ENCODE measurements at places on chromosomes 6 and 20. TPM values are rescaled to one million over a fixed set of nuclear protein-coding genes. Genes with fewer than 3 reads are reported as not detected.

The NFATC2 gene
- 6.6 TPM for total RNA-seq

The SLC35D3 gene
- not detected for total RNA-seq

The PPP1R18 gene
- 78.5 TPM for total RNA-seq

The SUMO4 gene
- total RNA-seq: 2.0 TPM

The DYNLT2 gene
- total RNA-seq: 1.6 TPM

- DNase-seq: no peak
Measured at GRCh38 chr6:157266274-157267101, 56.8 kb downstream of the TMEM242 start.

GRCh38 chr6:152836523-152836922 lies 85.9 kb downstream of the VIP start:
- no peak for DNase-seq

DNA sequence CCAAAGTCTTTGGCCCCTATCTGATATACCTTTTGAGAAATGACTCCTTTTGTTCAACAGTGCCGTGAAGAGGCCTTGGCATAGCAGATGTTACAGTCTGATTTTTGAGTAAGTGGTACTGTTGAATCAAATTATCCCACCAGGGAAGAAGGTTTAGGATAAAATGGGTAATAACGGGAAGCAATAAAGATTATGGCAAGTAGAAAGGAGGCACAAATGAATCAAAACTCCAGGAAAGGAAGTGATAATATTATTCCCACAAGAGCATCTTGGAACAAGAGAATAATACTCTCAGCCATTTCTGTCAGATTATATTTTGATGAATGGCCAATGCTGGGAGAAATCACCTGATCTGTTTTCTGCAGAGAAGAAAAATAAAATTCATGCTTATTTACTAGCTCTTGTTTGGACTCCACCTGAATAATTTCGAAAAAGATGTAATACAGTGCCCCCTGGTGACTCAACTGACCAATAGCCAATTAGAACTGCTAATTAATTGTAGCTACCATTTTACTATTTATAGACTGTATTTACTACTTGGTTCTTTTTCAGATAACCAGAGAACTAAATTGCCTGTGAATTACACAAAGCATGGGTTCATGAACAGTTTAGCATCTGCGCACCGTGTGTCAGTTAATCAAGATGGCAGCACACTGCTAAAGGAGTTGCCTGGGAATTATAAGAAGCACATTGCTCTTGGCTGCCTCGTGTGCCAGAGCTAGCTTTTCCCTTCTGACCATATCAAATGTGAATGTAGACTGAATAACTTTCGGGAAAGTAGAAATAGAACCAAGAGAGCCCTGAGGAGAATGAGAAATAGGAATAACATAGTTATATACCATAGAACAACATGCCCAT lies 78.5 kb upstream of the TRDN start:
- no peak for DNase-seq

DNA sequence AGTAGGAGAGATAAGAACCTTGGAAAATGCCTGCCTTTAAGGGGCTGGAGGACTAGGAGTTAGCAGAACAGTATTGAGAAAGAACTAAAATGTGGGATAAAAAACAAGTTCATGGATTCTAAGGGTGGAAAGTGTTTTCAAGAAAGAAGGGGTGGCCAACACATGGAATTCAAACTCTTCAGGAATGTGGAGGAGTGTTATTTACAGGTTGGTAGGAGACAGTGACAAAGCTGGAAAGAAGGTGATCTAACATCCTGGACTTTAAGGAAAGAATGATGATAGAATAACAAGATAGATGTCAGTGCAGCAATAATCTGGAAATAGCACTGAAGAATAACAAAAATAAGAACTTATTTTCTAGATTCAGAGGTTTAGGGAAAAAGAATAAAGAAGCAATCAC lies 54.0 kb upstream of the TNFRSF21 start:
- DNase-seq: no peak

- DNase-seq: no peak
Measured at GRCh38 chr20:22905658-22906057, 129.5 kb upstream of the SSTR4 start.

DNA sequence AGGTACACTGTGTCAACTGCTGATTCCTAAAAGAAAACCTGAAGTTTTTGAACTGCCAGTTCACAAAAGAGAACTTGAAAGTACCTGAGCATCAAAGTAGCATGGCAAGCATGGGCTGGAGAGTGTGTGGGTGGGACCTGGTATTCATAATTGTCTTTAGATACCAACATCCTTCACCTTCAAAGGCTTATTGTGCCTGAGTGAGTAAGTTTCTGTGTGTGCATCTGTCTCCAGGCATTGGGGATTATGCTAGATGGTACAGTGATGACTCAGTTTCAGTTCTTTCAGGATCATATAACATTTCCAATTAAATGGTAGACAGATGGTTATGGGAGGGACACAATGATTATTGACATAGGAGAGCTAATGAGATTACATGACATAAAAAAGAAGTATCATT lies 238.5 kb downstream of the ZFAND3 start:
- DNase-seq: no peak

DNA sequence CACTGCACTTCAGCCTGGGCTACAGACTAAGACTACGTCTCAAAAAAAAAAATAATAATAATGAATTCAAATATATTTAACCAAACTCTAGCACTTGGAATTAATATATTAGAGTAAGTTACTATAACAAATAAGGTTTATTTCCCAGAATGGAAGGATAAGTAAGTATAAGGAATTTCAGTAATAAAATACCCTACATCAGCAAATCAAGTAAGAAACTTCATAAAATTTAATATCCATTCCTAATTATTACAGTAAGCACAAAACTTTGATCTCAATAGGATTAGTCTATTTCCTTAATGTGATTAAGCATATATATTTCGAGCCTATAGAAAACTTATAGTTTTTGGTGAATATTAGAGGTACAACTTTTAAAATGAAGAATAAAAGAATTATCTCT lies 36.7 kb upstream of the SDHAF4 start:
- DNase-seq: no peak

GRCh38 chr6:25064006-25064405 lies 128.2 kb upstream of the RIPOR2 start:
- no peak for DNase-seq

DNA sequence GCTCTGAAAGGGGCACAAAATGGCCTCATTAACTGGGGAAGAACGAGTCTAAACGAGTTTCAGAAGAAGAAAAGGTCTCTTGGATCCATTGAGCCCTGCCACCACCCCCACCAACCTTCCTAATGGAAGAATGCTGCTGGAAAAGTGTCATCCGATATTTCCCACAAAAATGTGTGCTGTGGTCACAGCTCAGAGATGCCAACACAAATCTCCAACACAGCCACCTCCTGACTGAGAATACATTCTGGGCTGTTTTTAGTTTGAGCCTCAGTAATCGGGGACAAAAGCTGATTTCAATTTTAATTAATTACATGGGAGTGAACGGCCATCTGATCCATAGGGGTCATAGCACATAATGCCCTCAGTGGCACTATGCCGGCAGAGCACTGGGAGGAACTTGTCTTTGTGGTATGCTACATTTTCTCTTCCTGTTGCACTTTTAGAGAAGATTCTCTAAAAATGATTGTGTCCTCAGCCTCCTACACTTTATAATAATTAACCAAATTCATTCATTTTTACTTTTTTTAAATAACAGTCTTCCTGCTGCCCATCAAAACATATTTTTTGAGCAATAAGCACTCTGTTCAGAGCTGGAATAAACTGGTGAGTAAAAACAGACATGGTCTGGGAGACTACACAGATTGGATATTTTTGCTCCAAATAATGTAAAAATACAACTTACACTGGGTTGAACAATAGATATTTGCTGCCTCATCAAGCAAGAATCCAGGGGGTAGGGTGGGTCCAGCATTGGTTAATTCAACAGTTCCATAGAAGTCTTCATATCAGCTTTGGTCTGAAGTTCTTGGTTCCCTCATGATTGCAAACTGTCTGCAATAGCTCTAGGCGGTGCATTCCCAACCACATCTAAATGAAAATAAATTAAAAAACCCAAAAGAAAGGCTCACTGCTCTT lies 143.6 kb upstream of the TMEM170B start:
- no peak for DNase-seq

GRCh38 chr6:37103169-37104039 lies 66.5 kb upstream of the PIM1 start:
- DNase-seq: peak; percentile 82
